ENCODE measurements at places on chromosomes 12 and 14. TPM values are rescaled to one million over a fixed set of nuclear protein-coding genes. Genes with fewer than 3 reads are reported as not detected.

DNA sequence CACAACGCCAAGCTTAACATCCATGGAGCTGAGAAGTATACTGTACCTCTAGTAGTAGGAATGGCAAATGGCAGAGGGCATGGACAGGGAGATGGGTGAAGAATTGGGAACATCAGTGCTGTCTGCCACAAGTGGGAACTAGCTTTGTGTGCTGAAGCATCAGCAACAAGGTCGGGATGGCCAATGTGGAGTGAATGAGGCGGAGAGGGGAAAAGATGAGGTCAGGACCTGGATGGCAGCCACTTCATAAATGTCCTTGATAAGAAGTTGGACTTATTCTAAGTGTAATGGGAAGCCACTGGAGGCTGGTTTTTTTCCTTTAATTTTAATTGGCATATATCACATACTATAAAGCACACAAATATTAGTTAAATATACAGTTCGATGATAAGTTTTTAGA is 21.9 kb upstream of the CLMN start:
- no peak overlapping the region for H3K27ac ChIP-seq
- H3K4me3 ChIP-seq: no peak overlapping the region

PIANP gene
- total RNA-seq: 4.2 TPM

- no peaks in the 10 kb centered on the region for H3K27me3 ChIP-seq
- H3K4me1 ChIP-seq: no peaks in the 10 kb centered on the region
- no peak for DNase-seq
- no peak overlapping the region for H3K4me3 ChIP-seq
- H3K36me3 ChIP-seq: no peaks in the 10 kb centered on the region
These were observed 101.6 kb downstream of the STXBP6 start for GRCh38 chr14:24948261-24948847.

RNASE3 gene
- not detected for total RNA-seq

MYL6B gene
- total RNA-seq: 19.1 TPM

PARPBP gene
- 0.27 TPM for total RNA-seq

DNA sequence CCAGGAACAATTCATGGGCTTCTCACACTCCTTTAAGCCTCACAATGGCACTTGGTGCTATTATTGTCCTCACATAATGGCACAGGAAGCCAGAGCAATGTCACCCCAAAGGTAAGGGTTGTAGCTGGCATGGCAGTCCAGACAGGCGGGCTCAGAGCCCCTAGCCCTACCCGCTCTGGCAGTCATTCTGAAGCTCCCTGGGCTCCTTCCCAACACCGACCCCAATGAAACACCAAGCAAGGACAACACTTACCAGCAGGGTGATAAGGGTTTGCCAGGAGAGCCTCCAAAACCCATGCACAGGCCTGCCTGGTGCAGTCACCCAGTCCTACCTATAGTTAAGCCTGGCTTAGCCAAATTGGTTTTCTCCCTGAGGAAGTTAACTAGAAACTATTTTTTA is 30.8 kb downstream of the MAX start:
- H3K36me3 ChIP-seq: peaks cover 8% of the 10 kb centered on the region
- peaks cover 17% of the 10 kb centered on the region for H3K4me1 ChIP-seq
- no peak overlapping the region for H3K27ac ChIP-seq
- H3K27me3 ChIP-seq: no peaks in the 10 kb centered on the region
- DNase-seq: no peak

CELA1 gene
- not detected for total RNA-seq

DDX24 gene
- 139 TPM for total RNA-seq

- DNase-seq: no peak
- H3K4me1 ChIP-seq: no peaks in the 10 kb centered on the region
- H3K4me3 ChIP-seq: no peak overlapping the region
These were observed 117.4 kb downstream of the KTN1 start for GRCh38 chr14:55697414-55697861.

- H3K27ac ChIP-seq: no peak overlapping the region
- no peaks in the 10 kb centered on the region for H3K27me3 ChIP-seq
- no peaks in the 10 kb centered on the region for H3K36me3 ChIP-seq
- H3K4me1 ChIP-seq: peaks cover 14% of the 10 kb centered on the region
- DNase-seq: no peak
- H3K4me3 ChIP-seq: no peak overlapping the region
These were observed 3.8 kb upstream of the SCARB1 start for GRCh38 chr12:124867401-124867930.

DNA sequence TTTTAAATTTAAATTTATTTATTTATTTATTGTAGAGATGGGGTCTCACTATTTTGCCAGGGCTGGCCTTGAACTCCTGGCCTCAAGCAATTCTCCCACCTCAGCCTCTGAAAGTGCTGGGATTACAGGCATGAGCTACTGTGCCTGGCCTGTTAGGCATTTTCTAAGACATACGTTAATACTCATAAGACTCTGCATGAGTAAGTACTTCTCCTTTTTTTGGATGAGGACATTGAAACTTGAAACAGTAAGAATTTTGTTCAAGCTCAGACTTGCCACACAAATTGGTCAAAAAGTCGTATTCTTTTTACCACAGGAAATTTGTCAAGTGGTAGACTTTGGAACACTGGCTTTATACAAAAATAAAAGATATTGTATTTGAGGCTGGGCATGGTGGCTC is 187.4 kb upstream of the RASSF8 start:
- no peaks in the 10 kb centered on the region for H3K27me3 ChIP-seq
- DNase-seq: no peak
- no peak overlapping the region for H3K27ac ChIP-seq
- H3K4me1 ChIP-seq: no peaks in the 10 kb centered on the region
- no peak overlapping the region for H3K4me3 ChIP-seq

INSM2 gene
- not detected for total RNA-seq
